AG08395 (cell line): ENCODE measurements at places on chromosomes 12 and 14.
A peak's percentile ranks its signal among the peaks of the same experiment; 100 is the strongest.

DNA sequence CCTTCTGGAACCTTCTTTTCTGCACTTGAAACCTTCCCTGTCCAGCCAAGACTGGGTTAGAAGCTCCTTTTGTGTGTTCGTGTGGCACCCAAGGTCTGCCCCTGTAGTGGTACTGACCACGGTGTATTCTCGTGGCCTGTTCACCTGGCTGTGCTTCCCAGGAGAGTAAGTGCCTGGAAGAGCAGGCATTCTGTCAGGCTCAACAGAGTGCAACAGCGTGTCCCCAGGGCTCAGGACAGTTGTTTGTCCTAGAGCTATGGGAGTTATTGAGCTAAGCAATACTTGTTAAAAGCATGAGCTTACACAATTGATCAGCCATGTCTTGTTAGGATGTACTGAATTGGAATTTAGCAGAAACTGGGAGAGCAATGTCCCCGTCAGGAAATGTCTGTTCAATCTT is 12.9 kb upstream of the SLC38A2 start:
- no peak for DNase-seq

DNA sequence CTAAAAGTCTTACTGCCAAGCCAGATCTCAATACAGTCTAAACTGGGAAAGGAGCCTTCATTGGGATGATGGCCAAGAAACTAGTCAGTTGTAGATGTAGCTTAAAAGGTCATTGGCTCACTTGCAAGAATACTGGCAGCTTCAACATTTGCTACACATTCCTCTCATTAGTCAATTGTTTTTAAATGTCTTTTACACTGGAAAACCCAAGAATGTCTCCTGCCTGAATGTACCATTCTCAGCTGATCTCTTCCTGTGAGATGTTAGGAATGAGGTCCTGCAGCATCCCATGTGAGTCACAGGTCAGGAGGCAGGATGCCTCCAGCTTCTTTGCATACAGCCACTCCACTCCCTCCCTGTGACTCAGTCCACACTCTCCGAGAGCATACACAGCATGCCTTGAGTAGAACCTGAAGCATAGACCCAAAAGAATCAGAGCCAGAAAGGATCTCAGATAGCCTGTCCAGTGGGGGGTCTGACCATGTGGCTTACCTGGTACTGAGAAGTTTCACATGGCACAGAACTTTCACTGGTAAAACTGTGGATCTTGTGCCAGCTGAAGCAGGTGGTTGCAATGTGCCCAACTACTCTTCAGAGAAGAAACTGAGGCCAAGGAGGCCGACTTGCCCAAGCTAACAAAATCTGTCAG is 56.0 kb upstream of the HECTD1 start:
- DNase-seq: peak; percentile 95

DNA sequence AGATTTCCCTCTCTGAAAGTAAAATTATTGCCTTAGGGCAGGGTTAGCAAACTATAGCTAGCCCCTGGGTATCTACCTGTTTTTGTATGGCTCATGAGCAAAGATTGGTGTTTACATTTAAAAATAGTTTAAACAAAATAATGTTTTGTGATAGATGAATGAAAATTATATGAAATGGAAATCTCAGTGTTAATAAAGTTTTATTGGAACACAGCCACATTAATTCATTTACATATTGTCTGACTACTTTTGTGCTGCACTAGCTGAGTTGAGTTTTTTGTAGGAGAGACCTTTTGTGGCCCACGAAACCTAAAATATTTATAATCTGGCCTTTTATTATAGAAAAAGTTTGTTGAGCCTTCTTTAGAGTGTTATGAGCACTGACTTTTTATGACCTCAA is 48.5 kb downstream of the ADIPOR2 start:
- no peak for DNase-seq

DNA sequence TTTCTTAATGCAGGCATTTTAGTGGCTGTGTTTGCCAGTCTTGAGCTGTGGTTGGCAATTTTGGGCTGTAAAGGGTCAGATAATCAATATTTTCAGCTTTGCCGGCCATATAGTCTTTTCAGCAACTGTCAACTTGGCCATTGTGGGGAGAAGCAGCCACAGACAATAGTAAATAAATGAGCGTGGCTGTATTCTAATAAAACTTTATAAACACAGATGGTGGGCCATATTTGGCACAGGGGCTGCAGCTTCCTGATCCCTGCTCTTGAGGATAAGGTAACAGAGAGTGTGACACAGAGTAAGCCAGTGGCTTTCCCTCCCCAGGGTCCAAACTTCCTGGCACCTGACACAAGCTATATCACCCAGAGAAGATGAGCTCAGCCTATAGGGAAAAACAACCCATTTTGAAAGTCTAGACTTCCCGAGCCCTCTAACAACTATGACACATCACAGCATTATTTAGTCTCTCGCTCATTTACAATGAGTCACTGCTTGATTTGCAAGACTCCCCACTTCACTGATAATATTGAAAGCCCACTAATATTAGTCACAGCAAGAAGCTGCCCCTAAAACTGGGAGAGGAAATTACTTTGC is 163.1 kb upstream of the TMPO start:
- DNase-seq: peak; percentile 57

DNA sequence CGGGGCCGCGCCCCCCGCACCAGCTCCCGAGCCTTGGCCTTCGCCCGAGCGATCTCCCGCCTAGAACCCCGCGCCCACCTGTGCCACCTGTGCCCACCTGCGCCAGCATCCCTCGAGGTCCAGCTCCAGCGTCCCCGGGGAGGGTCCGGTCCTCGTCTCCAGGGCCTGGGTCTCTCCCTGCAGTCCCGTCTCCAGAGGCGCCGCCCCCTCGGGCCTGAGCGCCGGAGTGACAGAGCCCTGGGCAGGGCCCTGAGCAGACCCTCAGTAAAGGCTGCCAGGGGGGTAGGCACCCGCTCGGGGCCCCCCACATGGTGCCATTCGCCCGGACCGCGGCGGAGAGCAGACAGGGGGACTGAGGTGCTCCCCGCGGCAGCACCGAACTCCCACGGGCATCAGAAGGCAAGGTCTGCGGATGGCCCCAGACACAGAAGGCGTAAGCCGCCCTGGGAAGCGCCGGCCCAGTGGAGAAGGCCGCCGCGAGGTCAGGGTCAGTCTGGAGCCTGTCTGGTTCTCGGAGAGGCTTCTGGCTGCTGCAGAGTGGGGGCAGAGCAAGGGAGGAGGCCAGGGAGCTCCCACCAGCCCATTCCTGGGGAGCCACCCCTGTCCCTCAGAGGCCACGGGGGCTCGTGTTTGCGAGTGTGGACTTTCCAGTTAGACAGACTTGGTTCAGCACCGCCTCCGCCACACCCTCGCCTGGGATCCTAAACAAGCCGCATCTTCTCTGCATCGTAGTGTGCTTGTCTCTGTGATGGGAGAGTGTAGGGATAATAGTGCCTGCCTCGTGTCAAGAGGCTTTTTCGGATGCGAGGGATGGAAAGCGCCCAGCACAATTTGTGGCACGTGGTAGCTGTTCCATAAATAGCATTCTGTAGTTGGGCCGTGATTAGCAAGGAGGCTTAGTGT is 1.1 kb upstream of the PPP1R13B start:
- DNase-seq: no peak

- no peak for DNase-seq
Measured at GRCh38 chr12:78804262-78804661, 60.3 kb upstream of the SYT1 start.

DNA sequence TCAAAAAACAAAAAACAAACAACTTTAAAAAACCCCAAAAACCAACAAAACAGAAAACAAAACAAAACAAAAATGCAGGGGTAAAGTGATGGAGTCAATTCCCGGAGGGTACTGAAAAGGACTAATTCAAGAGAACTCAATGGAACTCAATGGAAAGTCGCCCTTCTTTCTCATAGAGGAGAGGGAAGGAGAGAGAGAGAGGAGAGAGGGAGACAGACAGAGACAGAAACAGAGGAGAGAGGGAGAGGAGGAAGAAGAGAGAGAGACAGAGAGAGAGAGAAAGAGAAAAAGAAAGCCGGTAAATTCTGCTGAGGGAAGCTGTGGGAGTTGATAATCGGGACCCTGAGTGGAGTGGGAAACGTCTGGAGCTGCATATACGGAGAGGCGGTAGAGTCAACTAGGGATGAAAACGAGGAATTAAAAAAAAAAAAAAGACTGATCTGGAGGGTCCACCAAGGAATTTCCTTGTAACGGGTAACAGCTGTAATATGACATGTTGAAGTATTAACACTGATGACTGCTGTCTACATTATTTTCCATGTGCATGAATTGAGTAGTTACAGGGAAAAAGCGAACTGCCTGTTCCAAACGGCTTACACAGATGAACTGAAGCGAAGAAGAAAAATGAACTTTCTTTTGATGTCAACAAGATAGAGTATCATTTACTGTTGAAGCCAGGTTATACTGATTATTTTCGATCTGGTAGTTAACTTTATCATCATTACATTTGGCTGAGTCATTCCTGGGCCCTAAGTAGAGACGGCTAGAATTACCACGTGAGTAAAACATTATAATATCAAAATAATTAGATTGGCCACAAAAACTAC is 934 bp upstream of the ZC2HC1C start:
- no peak for DNase-seq
